Stimulated activated CD4-positive, alpha-beta T cell treated with anti-CD3 and anti-CD28 coated beads, TNF-alpha, amount 100 ng/mL, for 48 hours (primary cell): ENCODE measurements at places on chromosomes 2 and 18.

GRCh38 chr2:201261906-201262305, 1.6 kb downstream of the CASP8 start:
- no peak for DNase-seq

DNA sequence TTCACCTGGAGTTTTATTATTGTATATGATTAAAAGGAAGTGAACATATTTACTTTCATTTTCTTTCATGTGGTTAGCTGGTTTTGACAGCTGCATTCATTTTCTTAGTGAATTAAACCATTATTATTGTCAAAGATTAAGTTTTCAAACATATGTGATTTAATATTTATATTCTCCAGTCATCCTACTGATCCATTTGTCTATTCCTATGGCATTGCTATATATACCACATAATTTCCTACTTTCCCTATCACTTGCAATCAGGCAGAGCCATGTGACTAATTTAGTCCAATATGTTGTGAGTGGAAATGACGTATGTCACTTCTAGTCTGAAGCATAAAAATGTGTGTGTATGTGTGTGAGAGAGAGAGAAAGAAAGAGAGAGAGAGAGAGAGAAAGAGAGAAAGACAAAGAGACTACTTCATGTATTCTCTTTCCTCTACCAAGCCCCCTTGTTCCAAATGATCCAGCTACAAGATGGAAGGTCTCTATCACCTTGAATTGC, 12.0 kb upstream of the TACR1 start:
- DNase-seq: no peak

GRCh38 chr2:170737406-170737805, 22.3 kb downstream of the SP5 start:
- no peak for DNase-seq

DNA sequence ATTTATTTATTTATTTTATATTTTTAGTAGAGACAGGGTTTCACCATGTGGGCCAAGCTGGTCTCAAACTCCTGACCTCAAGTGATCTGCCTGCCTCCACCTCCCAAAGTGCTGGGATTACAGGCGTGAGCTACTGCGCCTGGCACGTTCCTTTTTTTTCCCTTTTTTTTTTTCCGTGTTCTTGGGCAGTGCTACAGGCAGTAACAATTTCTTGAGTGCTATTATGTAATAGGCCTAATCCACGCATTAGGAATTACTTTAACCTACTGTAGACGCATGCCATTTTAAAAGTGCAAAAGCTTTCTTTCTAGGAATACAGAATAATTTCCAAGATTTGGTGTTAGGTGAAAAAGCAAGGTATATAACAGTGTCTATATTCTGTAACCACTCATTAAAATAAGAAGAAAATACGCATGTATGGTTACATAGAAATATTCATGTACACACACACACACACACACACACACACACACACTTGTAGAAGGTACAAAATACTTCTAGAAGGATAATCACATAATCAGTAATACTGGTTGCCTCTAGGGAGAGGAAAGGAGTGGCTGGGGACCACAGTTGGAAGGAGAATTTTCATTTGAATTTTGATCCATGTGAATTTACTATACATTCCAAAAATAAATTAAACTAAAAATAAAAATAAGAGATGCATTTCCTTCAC, 92.3 kb downstream of the METTL8 start:
- DNase-seq: no peak

DNA sequence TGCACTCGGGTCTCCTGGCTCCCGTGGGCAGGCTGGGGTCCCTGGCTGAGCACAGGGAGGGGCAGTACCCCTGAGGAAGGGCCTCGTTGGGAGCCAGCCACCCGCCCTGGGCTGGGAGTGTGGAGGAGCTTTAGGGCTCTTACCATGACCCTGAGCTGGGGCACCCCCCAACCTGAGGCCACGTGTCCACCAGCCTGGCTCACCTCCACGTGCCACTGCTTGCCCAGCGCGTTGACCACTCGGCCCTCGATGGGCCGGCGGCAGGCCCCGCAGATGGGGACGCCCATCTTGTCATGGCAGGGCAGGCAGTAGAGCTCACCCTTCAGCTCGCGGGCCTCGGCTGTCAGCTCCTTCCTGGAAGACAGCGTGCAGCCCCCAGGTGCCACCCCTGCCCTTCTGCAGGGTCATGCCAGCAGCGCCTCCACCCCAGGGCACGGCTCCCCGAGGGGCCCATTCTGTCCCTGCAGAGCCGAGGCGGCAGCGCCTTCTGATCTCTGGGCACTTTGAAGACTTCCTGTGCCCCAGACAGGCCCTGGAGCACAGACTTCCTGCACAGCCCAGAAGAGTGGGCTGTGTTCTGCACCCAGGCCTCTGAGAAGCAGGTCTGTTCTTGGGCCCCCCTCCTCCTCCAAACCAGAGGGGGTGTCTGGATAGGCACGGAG, 4.0 kb upstream of the GPR17 start:
- no peak for DNase-seq

GRCh38 chr2:152565884-152566727, 151.2 kb downstream of the PRPF40A start:
- DNase-seq: no peak

DNA sequence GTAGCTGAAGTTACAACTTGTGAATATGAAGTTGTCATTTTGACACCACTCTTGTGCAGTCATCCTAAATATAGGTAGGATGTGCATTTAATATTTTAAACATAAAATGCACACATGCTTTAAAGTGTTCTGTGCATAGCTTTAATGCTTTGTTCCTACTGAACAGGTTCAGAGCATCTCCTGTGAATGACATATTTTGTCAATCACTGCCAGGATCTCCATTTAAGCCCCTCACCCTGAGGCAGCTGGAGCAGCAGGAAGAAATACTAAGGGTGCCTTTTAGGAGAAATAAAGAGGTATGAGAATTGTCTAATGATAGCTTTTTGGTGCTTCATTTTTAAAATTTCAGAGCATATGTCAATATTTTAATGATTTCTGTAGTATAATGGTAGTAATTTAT, 14.7 kb downstream of the ERLEC1 start:
- no peak for DNase-seq

DNA sequence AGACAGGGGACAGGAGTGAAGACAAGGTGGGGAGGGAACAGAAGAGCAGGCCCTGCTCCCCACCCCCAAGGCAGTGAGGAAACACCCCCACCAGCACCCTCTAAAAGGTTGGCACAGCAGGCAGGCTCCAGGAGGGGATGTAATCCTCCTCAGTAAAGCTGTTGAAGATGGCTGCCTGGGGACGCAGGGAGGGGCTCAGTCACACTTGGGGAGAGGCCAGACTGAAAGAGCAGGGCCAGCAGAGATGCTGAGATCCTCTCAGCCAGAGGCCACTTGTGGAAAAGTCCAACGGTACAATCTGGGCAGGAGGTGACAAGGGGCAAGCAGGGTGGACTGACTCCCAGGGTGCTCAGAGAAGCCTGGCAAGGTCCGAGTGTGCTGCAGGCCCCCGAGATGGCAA, 154.8 kb upstream of the ID2 start:
- DNase-seq: no peak

DNA sequence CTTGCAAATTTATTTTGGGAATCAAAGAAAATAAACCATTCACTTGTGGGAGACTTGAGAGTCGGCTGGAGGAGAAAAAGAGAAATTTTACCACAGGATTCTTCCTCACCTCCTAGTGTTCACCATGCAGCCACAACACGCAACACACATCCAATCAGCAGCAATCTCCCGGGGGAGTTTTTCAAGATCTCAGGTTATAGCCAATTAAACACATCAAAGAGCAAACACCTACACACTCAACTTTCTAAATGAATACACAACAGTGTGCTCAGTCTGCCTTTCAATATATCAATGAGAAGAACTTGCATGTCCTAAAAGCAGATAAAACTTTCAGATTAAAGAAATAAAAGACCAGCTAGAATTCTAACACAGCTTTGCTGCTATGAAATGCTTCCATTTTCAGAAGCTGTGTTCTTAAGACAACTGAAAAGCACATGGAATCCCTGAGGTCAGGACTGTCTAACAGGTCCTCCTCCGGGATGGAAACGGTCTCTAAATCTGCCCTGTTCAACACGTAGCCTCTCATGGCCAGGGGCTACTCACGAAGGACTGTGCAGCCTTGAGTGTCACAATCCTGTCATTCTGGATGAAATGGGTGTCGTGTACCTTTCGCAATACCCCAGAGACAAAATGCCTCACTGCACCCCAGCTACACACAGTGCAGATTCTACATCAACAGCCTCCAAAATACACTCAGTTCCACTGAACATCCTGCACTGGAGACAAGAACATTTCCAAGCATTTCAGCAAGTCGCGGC, 84.2 kb downstream of the ZNF516 start:
- DNase-seq: no peak

GRCh38 chr2:24828238-24828996, 35.2 kb downstream of the CENPO start:
- no peak for DNase-seq

- no peak for DNase-seq
Observed at GRCh38 chr18:3889121-3889520, 439.1 kb downstream of the TGIF1 start.

GRCh38 chr2:37614061-37614738, 57.2 kb downstream of the CDC42EP3 start:
- DNase-seq: no peak

DNA sequence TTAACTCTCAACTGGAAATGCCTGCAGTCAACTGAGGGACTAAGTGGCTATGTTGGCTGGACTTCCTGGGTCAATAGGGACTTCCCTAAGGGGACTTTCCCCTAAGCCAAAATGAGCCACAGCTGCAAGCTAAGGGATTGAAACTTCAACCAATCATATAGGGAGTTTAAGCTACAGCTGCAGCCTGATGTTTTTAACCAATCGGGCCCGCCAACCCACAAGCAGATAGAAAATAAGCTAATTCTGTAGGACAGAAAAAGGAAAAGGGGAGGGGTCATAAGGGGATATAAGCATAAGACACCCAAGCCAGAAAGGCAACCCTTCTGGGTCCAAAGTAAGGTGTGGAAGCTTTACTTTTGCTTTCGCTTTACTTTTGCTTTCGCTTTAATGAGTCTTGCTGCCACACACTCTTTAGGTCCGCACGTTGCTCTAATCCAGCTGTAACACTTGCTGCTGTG, 927.5 kb downstream of the ERBB4 start:
- DNase-seq: no peak

DNA sequence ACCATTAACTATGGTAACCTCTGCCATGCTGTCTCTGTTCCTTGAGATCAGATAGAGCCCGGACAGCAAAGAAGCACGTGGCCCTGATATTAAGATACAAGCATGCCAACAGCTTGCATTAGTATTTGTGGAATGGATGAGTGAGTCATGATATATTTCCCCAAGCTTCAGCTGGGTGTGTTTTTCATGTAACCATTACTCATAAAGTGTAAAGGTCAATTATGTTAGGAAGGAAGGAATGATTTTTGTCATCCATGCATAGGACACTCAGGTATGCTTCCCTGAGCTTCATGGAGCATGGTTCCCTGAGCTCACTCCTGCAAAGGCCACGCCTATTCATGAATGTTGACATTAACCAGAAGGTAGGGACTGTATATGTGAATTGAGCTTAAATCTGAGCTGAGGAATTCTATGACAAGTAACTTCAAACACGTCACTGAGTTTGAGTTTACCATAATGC, 74.6 kb downstream of the ARL4C start:
- DNase-seq: no peak

- no peak for DNase-seq
Observed at GRCh38 chr18:27856820-27857219, 320.1 kb downstream of the CDH2 start.

- DNase-seq: no peak
Observed at GRCh38 chr2:100809506-100809905, 10.4 kb upstream of the NPAS2 start.

DNA sequence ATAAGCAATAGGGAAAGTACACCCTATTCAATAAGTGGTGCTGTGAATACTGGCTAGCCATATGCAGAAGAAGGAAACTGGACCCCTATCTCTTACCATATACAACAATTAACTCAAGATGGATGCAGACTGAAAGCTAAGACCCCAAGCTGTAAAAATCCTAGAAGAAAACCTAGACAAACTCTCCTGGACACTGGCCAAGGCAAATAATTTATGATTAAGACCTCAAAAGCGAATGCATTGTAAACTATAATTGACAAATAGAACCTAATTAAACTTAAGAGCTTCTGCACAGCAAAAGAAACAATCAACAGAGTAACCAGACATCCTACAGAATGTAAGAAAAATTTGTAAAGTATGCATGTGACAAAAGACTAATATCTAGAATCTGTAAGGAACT, 41.1 kb upstream of the ASXL3 start:
- DNase-seq: no peak

- peak; percentile 2 for DNase-seq
Observed at GRCh38 chr2:206642075-206643025, at the start of gene FAM237A. Gene FAM237A, plus strand, starts transcription at chr2:206642487. Its CDS starts 1,750 bp downstream, at chr2:206644237.

DNA sequence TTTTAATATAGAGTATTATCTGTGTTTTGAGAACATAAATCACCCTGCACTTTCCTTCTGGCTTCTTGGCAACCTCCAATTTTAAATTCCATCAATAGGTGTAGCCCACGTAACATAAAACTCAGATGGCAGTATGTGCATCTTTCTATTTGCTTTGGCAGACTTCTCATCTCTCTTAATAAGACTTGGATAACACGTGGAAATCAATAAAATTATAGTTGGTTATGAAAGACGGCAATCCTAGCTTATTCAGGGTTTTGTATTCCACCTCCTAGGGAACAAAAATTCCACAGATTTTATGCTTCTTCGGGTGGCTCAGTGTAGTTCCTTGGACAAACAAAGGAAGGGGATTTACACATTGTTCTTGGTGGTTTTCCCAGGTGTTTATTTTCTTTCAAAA, 299.3 kb downstream of the RND3 start:
- DNase-seq: no peak

GRCh38 chr18:65380986-65381385, 369.8 kb upstream of the CDH7 start:
- DNase-seq: no peak

GRCh38 chr2:219521066-219521880, 7.0 kb downstream of the ASIC4 start:
- no peak for DNase-seq

GRCh38 chr2:62076980-62077638, 118.8 kb upstream of the B3GNT2 start:
- DNase-seq: no peak

DNA sequence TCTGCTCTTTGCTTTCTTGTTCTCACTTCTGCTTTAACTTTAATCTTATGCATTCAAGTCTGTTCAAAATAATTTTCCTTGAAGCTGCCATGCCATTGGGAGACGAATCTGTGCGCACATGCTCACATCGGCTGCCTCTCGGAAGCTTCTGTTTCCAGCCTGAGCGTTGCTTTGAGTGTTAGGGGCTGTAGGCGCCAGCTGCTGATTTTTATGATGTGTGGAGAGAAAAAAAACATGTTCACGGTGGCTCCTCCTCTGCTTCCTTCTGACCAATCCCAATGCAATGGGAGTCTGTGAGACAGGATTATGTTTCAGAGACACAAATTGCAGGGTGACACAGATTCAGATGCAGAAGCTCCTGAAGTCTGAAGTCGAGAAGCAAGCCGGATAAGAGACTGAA, at the start of gene MC4R:
TSS of gene MC4R (minus strand) at position 180 of the 400 bp plus-strand sequence. CDS start 426 bp downstream, outside the sequence.
- DNase-seq: no peak

- DNase-seq: no peak
Observed at GRCh38 chr18:35610089-35610488, 28.5 kb downstream of the GALNT1 start.

DNA sequence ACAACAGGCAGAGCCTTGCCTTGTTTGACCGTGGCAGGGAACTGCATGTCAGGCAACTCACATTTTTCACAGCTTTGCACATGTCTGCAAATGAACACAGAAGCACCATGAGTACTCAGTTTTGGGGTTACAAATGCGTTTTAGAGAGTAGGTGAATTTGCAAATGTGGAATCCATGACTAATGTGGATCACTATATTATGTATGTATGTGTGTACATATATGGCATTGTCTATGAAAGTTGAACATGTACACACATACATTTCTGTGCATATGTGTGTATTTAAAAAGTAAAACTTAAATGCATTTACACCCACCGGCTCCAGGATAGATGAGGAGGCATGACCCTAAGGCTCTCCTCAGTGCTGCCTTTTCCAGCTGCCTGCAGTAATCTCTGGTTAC, 65.1 kb downstream of the SOWAHC start:
- DNase-seq: no peak
